ENCODE measurements at places on chromosomes 12 and 14.

DNA sequence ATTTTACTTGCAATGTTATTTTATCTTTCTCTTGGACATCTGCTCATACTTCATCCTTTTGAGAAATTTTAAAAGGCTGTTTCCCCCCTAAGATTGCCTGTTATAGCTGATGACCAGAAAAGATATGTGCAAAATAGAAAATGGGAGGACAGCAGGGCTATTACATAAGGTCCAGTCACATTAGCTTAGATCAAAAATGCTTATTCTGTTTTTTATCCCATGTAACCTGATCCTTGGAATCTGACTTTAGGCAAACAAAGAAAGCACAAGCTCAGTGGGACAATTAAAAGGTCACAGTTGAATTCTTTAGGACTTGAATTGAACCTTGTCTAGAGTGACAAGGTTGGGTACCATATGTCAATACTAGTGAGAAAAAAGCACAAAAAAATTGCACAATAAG lies 65.1 kb upstream of the TRHDE start:
- DNase-seq = peak; percentile 82

DNA sequence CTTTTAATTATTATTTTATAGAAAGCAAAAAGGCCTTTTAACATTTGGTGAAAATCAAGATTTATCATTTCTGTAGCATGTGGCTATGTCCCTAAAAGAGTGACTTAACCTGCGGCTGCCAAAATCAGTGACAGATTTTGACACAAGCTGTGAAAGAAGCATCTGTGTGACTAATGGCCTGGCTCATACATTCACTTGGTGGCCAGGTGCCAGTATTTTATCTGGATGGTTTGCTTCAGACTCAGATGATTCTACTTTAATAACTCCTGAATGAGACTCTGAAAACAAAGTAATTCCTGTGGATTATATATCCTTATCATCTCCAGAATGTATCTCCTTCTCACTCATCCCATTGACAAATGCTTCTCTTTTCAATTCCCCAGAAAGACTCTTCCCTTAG lies 103.0 kb downstream of the FSCB start:
- DNase-seq = peak; percentile 30

- DNase-seq = no peak
Measured at GRCh38 chr12:42904683-42905418, 315.3 kb upstream of the PRICKLE1 start.

- no peak for DNase-seq
Measured at GRCh38 chr14:72666610-72667009, 227.3 kb downstream of the DPF3 start.

DNA sequence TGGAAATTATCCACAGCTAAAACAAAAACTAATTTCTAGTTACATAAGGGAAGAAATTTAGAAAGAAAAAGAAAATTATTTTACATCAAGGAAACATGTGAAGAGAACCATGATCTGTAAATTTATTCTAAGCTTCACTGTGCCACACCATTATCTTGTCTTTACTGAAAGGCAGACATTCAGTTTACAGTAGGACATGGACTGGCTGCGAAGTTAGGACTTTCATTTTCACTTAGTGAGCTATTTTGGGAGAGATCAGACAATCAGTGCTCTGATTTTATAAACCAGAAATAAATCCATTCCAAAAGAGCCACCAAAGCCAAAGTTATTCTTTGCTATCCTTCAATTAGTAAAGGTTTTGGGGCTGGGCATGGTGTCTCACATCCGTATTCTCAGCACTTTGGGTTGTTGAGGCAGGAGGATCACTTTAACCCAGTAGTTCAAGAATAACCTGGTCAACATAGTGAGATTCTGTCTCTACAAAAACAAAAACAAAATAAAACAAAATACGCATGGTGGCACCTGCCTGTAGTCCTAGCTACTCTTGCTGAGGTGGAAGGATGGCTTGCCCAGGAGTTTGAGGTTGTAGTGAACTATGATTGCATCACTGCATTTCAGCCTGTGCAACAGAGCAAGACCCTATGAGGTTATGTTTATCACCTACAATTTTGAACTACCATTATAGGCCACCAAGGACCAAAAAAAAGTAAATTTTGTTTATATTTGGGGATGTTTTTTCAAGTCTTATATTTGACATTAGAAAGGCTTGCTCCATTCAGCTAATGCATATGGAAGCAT lies 1084.8 kb upstream of the ATXN7L3B start:
- DNase-seq = no peak

Measured in NCI-H524 treated with DMSO at 0.1 percent for 48 hours (cell line).